ENCODE measurements at places on chromosomes 3 and 15. TPM values are rescaled to one million over a fixed set of nuclear protein-coding genes. Genes with fewer than 3 reads are reported as not detected.

GPR27 gene
- not detected for total RNA-seq

SLC27A2 gene
- total RNA-seq, result 3.7 TPM

PLSCR4 gene
- 569 TPM for total RNA-seq

ONECUT1 gene
- total RNA-seq, result not detected

GOLGA8S gene
- 0.13 TPM for total RNA-seq

COL6A6 gene
- not detected for total RNA-seq

SPESP1 gene
- total RNA-seq, result 1.9 TPM

RGMA gene
- total RNA-seq, result under 0.01 TPM

CHL1 gene
- total RNA-seq, result not detected

PLSCR2 gene
- total RNA-seq, result 0.13 TPM

PYGO1 gene
- 0.13 TPM for total RNA-seq

KCNH8 gene
- under 0.01 TPM for total RNA-seq
